GM12864 (cell line): ENCODE measurements at places on chromosomes 7 and 10.
A peak's percentile ranks its signal among the peaks of the same experiment; 100 is the strongest.

GRCh38 chr7:28988810-28989209 lies 30.7 kb upstream of the TRIL start:
- DNase-seq, result no peak

GRCh38 chr7:129493555-129493954 lies 8.8 kb upstream of the SMKR1 start:
- no peak for DNase-seq

DNA sequence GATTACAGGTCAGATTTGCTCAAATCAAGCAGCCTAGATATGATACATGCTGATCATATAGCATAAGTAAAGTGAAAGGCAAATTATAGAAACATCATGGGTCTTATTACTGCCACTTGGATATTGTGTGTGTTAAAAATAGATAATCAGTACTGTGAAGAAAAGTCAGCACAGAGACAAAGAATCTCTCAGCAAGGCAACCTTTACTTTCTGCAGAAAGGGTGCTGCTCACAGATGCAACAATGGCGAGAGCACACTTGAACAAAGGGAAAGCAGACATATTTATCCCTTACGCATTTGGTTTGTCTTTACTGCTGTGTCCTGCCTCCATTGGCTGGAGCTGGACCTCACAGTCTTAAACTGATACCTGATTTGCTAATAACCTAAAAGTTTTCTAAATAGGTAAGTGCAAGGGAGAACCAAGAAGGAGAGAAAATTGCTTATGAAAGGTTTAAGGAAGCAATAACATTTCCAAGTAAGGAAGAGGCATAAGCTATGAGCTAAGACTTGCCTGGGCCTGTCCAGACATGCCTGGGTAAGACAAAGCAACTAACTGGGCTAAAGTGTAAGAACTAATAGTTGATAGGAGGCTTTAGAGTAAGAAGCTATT lies 1310.8 kb upstream of the LRRTM3 start:
- DNase-seq, result no peak

- DNase-seq, result no peak
These were observed 164.1 kb downstream of the EBF3 start for GRCh38 chr10:129799942-129800341.

DNA sequence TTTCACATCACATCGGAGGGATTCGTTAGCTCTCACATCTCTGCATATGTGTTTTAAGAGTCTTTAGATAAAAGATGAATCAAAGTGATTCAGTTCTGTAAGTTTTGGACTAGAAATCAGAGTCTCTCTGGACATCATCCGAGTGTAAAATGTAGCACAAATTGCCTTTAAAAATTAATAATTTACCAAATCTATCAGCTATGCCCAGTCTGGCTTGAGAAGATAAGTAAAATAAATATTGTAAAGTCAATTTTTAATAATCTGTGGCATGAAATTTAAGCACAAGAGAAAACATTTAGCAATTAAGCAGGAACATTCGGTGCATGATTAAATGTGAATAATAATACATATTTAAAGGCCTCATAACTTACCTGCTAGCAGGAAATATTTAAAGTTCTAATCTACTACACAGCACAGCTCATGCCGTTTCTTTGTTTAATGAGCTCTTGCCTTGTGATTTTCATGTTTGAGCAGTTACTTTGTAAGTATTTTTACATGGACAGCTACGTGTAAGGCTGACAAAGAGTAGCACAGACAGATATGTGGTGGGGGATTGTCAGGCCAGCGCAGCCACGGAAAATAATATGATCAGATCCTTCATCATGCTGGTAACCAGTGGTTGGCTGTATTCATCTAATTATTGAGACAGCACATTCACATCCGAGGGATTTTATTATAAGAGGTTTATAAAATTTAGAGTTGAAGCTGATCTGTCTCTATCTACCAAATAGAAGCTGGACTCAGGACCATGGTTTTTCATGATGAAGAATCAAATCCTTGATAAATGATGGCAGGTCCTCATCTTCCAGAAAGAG lies 317.3 kb downstream of the ADARB2 start:
- DNase-seq, result no peak

DNA sequence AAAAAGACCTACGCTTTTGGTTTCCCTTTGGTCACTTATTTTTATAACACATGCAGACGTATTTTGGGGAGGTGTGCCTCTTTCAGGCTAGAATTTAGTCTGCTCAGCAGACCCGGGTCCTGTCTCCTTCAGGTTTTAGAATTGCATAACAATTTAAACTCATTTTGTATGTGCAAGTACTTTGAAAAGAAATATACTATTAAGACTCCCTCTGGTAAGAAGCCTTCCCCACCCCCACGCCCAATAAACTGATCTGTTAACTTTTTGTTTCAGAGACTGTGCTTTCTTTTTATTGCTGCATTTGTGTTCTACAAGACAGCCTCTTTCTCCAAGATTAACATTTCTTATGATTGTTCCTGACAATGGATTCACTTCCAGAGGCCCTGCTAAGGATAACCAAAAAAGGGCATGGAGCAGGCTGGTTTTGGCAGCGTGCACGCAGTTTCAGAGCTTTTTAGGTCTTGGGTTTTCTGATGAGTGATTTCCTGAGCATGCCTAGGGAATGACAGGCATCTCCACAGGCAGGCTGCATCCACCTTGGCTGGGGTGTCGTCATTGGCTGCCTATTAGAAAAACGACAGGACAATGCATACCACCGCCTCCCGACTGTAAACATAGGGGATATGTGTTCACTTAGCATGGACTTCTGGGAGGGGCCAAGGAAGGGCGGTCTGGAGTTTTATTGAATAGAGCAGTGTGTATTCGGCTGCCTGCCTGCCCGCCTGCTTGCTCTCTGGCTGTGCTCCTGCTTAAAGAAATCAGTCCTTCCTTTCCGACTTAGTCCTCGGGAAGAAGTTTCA lies at the start of gene CALD1:
TSS of gene CALD1 (plus strand) at position 694 of the 800 bp plus-strand sequence. CDS start 88,100 bp downstream, outside the sequence.
- no peak for DNase-seq

- DNase-seq, result no peak
These were observed 110.9 kb upstream of the FAM180A start for GRCh38 chr7:135859538-135859937.

GRCh38 chr10:80289451-80290287 lies at the start of gene MAT1A:
Gene MAT1A, minus strand, starts transcription at chr10:80289658. Its CDS starts 235 bp downstream, at chr10:80289423.
- DNase-seq, result no peak

DNA sequence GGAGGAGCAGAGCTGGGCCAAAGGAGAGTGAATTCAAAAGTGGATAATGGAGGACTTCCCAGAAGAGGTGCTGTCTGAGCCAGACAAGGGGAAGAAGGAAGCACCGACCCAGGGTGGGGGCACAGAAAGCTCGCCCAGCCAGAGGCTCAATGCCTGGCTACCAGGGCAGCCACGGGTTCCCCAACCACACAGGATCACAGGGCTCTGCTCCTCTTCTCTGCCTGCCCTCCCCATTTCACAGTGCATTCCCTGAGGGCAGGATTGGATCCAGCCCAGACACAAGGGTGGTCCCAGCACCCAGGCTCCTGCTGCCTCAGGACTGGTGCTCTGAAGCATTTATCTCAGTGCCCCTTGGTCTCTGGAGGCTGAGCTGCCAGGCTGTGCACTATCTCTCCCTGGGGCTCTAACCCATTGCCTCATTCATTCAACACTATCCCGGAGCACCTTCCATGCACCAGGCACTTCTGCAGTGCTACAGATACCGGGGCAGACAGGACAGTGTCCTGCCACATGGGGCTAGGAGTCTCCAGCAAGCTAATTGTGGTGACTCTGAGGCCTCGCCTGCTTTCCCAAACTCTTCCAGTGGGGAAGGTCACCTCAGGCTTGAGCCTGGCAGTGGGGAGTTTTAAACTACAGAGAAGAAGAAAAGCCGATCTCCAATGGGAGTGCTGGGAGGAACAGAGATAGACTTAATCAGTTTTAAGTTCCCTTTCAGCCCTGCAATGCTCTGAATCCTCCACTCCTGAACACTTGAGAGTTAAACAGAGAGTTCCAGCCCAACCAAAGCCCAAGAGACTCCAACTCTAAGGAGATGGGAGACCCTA lies 201.8 kb upstream of the ZMIZ1 start:
- no peak for DNase-seq

GRCh38 chr7:52233248-52233647 lies 802.2 kb upstream of the POM121L12 start:
- no peak for DNase-seq

GRCh38 chr7:122092964-122093797 lies 50.9 kb downstream of the AASS start:
- peak; percentile 63 for DNase-seq

GRCh38 chr10:82813856-82814255 lies 938.9 kb downstream of the NRG3 start:
- DNase-seq, result no peak

DNA sequence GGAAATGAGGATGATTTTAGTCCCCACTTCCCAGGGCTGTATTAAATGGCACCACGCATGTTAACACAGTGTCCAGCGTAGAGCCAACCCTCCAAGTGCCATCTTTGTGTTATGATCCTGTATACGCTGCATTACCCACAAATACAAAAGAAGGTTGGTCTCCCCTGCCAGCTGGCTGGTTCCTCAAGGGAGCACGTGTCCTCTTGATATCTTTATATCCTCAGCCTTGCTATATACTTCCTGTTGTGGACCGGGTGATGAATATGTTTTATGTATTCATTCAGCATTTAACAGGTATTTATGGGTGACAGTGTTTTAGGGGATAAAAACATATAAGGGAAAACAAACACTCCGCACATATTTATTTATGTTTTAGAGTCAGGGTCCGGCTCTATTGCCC lies 23.2 kb upstream of the PRRT4 start:
- DNase-seq, result no peak
